ENCODE measurements at places on chromosomes 3 and 15. TPM values are rescaled to one million over a fixed set of nuclear protein-coding genes. Genes with fewer than 3 reads are reported as not detected.

GRCh38 chr15:80404057-80404760 lies at the start of gene ARNT2:
ARNT2 (plus strand) TSS chr15:80404382; CDS start chr15:80404516, 134 bp downstream.
- H3K36me3 ChIP-seq: no peaks in the 10 kb centered on the region
- no peak for DNase-seq
- no peaks in the 10 kb centered on the region for H3K27me3 ChIP-seq
- peak within 1 kb of the TSS; percentile 69 for H3K27ac ChIP-seq
- H3K4me3 ChIP-seq: peak within 1 kb of the TSS; percentile 61
- peaks cover 3% of the 10 kb centered on the region for H3K4me1 ChIP-seq

DNA sequence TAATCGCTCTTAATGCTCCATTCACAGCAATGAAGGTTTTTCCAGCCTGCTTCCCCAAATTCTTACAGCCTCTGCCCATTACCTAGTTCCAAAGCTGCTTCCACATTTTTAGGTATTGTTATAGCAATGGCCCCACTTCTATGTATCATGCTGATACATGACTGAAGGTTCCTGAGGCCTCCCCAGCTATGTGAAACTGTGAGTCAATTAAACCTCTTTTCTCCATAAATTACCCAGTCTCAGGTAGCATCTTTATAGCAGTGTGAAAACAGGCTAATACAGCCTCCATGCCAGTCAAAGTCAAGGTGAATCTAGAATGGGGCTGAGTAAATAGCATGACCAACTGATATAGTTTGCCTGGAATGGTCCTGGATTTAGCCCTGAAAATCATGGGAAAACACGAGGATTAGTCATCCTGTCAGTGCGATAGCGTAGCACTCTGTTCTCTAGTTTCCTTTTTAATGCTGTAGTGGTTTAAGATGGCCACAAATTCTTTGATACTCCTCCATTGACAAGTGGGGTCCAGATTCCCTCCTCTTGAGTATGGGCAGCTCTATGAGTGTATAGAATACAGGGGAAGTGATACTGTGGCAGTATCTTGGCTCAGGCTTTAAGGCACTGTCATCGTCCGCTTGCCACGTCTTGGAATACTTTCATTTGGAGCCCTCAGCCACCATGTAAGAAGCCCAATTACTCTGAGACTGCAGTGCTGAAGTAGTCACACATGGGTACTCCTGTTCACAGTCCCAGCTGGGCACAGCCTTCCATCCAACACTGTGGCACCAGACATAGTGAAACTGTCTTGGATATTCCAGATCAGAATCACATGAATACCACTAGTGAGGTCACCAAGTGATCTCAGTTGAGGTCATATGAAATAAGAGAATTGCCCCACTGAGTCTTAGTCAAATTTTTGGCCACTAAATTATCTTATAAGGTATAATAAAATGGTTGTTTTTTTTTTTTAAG lies 94.0 kb upstream of the PLCL2 start:
- H3K4me1 ChIP-seq: peaks cover 3% of the 10 kb centered on the region
- no peak overlapping the region for H3K27ac ChIP-seq
- DNase-seq: no peak
- H3K27me3 ChIP-seq: no peaks in the 10 kb centered on the region
- H3K36me3 ChIP-seq: no peaks in the 10 kb centered on the region

IQCF5 gene
- total RNA-seq: 34.3 TPM

GRCh38 chr3:102225407-102226132 lies 209.2 kb upstream of the ZPLD1 start:
- no peak overlapping the region for H3K27ac ChIP-seq
- DNase-seq: no peak
- peaks cover 4% of the 10 kb centered on the region for H3K4me1 ChIP-seq
- no peak overlapping the region for H3K4me3 ChIP-seq
- H3K36me3 ChIP-seq: no peaks in the 10 kb centered on the region

GRCh38 chr3:99957151-99957796 lies 139.6 kb downstream of the CMSS1 start:
- no peak overlapping the region for H3K27ac ChIP-seq
- no peaks in the 10 kb centered on the region for H3K4me1 ChIP-seq
- no peaks in the 10 kb centered on the region for H3K27me3 ChIP-seq
- no peak for DNase-seq
- no peaks in the 10 kb centered on the region for H3K36me3 ChIP-seq

DNA sequence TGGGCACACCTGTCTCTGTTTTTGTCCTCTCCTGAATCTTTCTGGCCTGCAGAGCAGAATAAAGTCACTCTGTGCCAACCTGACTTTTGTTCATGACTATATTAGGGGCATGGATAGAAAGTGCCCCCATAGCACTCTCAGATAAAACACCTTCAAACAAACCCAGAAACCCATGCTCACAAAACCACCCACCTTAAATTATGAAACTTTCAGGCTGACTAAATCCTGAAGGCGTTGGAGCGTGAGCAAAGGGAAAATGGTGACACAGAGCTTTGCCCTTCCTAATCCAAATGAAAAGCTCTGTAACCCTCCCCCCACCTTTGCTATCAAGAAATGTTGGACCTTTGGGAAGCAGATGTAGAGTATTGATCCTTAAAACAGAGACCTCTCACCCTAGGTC lies 138.9 kb downstream of the IGF1R start:
- H3K4me3 ChIP-seq: no peak overlapping the region
- no peaks in the 10 kb centered on the region for H3K36me3 ChIP-seq
- H3K4me1 ChIP-seq: no peaks in the 10 kb centered on the region
- H3K27ac ChIP-seq: no peak overlapping the region

DNA sequence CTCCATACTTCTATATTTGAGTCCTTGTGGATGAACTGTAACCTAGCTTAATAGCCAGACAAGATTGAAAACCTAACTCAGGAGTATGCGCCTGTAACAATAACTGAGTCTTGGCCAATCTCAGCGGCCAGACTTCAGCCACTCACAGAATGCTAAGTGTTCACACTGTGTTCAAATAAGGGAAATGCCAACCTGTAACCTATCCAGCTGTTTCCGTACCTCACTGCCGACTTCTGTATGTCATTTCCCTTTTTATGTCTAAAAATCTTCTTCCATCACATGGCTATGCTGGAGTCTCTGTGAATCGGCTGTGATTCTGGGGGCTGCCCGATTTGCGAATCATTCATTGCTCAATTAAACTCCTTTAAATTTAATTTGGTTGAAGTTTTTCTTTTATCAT lies 169.2 kb downstream of the NFKBIZ start:
- no peak overlapping the region for H3K27ac ChIP-seq
- DNase-seq: no peak
- no peaks in the 10 kb centered on the region for H3K27me3 ChIP-seq
- H3K4me3 ChIP-seq: no peak overlapping the region

DNA sequence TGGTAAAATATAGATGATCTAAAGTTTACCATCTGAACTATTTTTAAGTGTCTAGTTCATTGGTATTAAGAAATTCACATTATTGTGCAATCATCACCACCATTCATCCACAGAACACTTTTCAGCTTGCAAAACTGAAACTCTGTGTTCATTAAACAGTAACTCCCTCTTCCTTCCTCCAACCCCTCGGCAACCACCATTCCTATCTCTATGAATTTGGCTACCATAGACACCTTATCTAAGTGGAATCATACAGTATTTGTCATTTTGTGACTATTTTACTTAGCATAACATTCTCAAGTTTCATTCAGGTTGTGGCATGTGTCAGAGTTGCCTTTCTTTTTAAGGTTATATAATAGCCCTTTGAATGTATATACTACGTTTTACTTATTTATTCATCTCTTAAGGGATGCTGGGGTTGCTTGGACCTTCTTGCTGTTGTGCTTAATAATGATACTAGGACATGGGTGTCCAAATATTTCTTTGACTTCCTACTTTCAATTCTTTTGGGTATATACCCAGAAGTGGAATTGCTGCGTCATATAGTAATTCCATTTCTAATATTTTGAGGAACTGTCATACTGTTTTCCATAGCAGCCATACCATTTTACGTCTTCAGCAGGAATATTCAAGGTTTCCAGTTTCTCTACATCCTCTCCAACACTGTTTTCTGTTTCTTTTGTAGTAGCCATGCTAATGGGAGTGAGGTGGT lies 20.9 kb downstream of the KAT2B start:
- H3K36me3 ChIP-seq: no peaks in the 10 kb centered on the region
- no peaks in the 10 kb centered on the region for H3K27me3 ChIP-seq
- H3K4me1 ChIP-seq: peaks cover 7% of the 10 kb centered on the region
- no peak overlapping the region for H3K4me3 ChIP-seq
- no peak for DNase-seq
- H3K27ac ChIP-seq: no peak overlapping the region

GRCh38 chr3:117706037-117706436 lies 996.5 kb downstream of the TUSC7 start:
- no peaks in the 10 kb centered on the region for H3K36me3 ChIP-seq
- no peaks in the 10 kb centered on the region for H3K27me3 ChIP-seq
- H3K4me3 ChIP-seq: no peak overlapping the region

ECE2 gene
- total RNA-seq: 1.4 TPM

DNA sequence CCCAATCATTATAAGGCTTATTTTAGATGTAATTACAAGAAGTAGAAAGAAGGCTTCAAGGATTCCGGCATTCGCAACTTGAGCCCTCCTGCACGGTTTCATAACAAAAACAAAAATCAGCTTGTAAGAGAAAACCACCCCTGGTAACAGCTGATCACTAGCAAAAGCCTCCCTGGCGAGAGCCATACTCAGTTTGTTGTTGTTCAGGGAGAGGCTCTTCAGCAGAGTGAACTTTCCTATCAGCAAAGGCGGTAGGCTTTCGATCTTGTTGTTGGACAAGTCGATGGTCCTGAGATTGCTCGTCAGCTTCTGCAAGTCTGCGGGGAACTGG lies 710 bp downstream of the LRRC57 start:
- DNase-seq: no peak
- no peaks in the 10 kb centered on the region for H3K27me3 ChIP-seq
- peak overlapping the region; percentile 81 for H3K4me3 ChIP-seq
- peak overlapping the region; percentile 91 for H3K27ac ChIP-seq

GRCh38 chr3:72127844-72128243 lies 342.9 kb upstream of the PROK2 start:
- no peak overlapping the region for H3K27ac ChIP-seq
- H3K4me1 ChIP-seq: no peaks in the 10 kb centered on the region
- no peak for DNase-seq
